ENCODE measurements at places on chromosomes 6 and 20.

DNA sequence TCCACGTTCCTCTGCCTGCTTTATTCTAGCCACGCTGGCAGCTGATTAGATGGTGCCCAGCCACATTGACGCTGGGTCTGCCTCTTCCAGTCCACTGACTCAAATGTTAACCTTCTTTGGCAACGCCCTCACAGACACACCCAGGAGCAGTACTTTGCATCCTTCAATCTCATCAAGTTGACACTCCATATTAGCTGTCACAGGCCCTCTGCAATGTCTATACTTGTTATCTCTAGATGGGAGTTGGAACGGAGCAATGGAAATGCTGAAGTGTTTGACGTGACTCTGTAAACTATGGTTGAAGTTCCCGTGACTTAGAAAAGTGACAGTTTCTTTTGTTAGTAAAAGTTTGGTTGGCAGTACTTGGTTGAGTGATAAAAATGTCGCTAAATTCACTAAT lies 291.0 kb downstream of the CDH4 start:
- no peak for DNase-seq

- no peak for DNase-seq
These were observed 163.3 kb upstream of the SNX9 start for GRCh38 chr6:157659536-157660271.

GRCh38 chr6:150254770-150255169 lies 111.9 kb downstream of the PPP1R14C start:
- no peak for DNase-seq

DNA sequence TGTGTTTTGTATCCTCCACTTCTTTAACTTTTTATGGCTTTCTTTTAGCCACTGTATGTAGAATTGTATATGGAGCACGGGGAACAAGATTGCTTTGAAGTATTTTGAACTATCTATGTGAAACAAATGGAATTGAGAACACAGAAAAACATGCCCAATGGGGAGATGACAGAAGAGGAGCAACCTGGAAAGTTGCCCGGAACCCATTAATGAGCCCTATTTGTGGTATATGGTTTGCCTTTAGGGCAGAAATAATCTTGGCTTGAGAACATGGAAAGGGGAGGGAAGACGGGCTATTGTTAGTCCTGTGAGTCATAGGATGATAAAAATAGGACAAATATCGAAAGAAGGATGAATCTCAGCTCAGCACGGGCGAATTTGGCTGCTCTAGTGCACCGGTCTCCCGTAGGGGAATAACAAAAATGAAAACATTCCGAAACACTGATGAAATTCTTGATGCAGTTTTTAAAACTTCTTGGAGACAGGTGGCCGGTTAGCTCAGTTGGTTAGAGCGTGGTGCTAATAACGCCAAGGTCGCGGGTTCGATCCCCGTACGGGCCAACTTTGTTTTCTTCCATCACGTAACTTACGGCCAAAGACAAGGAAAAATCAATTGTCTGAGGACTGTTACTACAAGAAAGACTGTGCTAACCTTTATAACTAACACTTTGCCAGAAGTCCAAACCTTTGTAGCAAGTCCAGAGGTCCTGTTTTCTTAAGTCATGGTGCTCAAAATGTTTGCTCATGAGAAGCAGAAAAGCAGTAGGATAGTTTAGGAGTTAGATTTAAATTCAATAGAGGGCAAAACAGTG lies 15.7 kb downstream of the HMGN4 start:
- peak; percentile 81 for DNase-seq

DNA sequence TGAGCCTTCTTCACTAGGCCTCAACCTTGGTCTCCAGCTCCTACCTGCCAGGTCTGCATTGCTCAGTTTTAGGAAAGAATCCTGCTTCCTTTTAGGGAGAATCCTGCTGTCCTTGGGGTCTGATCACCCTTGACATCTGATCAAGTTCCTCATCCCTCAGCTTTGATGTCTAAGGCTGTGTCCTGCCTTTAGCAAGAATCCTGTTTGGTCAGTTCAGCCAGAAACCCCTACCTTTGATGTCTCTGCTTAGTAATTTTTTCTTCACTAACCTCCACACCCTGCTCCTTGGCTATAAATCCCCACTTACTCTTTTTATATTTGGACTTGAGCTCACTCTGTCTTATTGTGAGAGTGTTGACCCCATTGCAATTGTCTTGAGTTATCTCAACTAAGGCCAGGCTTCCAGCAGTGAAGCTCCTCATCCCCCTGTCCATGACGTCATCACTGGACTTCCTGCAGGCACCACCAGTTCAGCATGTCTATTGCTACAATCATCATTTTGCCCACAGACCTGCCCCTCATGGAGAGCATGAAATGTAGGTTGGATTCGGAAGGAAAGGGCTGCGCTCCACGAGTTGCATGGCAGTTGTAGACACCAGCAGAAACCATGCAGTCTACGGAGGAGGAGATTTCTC lies 4.7 kb upstream of the CST5 start:
- no peak for DNase-seq

GRCh38 chr20:45011108-45011526 lies 44.8 kb downstream of the STK4 start:
- no peak for DNase-seq

Data from fibroblast of skin of left biceps (primary cell).